Nephron progenitor cell (in vitro differentiated cells): ENCODE measurements at places on chromosomes 12 and 14.

- no peak for DNase-seq
Measured at GRCh38 chr14:35221462-35221861, 70.7 kb upstream of the PSMA6 start.

- DNase-seq: no peak
Measured at GRCh38 chr12:109261087-109261486, 48.0 kb downstream of the FOXN4 start.

GRCh38 chr14:104795781-104796686, 486 bp upstream of the AKT1 start:
- DNase-seq: peak; percentile 74

GRCh38 chr14:26621364-26621763, 23.5 kb upstream of the NOVA1 start:
- no peak for DNase-seq

DNA sequence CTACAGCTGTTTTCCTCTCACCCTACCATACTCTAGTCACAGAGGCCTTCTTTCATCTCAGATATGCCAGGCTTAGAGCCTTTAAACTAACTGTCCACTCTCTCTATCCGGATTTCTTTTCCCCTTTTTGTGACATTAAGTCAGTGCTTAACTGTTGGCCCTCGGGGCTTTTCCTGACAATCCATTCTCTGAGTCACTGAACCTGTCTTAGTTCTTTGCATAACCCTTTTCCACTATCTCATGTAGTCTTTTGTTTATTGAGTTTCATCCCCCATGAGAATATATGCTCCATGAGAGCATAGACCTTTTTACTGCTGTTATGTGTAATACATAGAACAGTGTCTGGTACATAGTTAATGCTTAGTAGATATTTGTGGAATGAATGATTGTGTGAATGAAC, 68.7 kb downstream of the PLEKHA5 start:
- DNase-seq: no peak

DNA sequence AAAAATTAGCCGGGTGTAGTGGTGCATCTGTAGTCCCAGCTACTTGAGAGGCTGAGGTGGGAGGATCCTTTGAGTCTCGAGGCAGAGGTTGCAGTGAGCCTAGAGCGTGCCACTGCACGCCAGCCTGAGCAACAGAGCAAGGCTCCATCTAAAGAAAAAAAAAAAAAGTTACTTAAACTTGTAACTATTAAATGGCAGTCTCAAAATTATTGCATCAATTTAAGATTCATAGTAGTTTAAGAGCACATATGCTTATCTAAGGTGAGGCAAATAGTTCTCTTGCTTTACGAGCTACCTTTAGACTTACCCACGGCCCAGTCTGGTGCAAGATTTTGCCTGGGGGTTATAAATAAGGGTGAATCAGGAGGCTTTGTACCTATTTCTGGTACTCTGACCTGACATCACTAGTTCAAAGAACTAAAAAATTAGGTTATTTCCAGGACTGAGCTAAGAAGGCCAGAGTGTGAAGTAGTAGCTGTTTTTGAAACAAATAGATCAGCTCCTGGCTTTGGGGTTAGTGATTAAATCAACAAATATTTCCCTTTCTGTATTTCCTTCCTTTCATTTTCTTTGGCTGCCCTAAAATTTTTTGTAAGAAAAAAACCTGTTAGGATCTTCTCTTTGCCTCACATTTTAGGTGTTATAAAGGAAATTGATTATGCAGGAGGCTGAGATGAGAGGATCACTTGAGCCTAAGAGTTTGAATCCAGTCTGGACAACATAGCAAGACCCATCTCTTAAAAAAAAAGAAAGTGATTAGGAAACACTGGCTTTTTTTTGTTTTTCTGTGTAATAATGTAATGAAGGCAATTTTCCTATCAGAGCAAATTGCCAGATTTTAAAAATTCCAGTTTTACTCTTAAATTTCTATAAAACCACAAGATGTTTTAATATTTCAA, 3.6 kb downstream of the MGAT2 start:
- no peak for DNase-seq

DNA sequence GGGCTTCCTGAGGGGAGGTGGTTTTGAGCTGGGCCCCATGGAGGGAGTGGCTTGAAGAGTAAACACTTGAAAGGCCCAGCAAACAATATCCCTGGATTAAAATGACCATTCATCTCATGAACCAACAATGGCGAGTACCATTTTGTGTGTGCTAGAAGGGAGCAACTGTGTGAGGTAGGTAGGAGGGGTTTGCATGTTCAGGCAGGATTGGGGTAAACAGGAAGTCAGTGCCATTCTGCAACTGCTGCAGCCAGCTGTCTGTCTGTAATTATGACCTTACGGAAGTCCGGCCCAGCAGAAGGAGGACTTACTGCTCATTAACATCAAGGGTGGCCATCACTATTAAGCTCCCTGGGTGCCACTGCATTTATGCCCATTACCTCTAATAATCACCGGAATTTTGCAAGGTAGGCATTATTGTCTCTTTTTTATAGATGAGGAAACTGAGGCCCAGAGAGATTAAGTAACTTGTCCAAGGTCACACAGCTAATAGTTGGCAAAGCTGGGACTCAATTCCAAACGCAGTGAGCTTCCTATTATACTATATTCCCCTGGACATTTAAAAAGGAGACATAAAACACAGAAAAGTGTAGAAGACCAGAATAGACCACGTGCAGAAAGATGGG, 16.6 kb upstream of the IFI27L2 start:
- no peak for DNase-seq

DNA sequence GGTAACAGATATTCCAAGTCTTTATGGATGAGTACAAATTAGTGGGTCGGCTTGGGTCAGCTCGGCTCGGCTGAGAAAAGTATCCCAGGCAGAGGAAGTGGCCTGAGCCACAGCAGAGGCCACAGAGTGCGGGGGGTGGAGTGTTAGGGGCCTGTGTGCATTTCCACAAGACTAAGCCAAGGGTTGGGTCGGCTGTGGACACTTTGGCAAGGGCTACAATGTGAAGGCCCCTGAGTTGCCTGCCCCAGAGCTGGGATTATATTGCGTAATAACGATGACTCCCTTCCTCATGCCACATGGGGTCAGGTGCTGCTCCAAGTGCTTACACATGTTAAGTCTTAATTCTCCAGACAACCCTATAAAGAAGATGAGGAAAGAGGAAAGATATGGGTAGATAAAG, 11.4 kb downstream of the EVL start:
- no peak for DNase-seq

DNA sequence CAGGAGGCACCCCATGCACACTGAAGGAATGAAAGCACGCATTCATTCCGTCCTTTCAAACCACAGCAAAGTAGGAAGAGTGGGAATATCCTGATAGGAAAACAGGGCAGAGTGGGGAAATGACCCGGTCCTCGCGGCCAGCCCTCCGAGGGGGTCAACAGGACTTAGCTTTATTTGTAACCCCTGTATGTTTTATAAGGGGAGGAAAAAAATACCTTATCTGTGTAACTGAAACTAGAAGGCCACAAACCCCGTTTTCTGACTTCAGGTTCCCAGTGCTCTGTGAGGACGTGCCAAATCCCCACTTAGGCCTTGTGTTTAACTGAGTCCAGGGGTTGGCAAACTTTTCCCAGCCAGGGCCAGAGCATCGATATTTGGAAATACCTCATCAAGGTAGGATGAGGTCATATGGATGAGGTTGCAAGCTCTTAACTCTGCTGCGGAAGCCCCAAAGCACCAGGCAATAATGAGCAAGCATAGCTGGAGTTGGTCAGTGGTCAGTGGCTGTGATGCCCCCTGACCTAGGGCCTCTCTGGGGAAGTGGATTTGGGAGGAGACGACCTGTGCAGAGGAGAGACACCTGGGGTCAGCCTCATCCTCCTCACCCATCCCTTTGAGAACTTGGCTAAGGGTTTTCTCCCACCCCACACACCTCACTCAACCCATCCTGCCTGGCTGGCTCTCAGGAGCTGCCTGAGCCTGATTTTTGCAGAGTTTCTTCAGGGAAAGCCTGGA, 58.5 kb downstream of the RBM19 start:
- no peak for DNase-seq
